Suppressor macrophage treated with lipopolysaccharide for 1 hour (primary cell): ENCODE measurements at places on chromosomes 1 and 21.

GRCh38 chr1:119204961-119205357 is 64.5 kb upstream of the WARS2 start:
- no peak for DNase-seq

DNA sequence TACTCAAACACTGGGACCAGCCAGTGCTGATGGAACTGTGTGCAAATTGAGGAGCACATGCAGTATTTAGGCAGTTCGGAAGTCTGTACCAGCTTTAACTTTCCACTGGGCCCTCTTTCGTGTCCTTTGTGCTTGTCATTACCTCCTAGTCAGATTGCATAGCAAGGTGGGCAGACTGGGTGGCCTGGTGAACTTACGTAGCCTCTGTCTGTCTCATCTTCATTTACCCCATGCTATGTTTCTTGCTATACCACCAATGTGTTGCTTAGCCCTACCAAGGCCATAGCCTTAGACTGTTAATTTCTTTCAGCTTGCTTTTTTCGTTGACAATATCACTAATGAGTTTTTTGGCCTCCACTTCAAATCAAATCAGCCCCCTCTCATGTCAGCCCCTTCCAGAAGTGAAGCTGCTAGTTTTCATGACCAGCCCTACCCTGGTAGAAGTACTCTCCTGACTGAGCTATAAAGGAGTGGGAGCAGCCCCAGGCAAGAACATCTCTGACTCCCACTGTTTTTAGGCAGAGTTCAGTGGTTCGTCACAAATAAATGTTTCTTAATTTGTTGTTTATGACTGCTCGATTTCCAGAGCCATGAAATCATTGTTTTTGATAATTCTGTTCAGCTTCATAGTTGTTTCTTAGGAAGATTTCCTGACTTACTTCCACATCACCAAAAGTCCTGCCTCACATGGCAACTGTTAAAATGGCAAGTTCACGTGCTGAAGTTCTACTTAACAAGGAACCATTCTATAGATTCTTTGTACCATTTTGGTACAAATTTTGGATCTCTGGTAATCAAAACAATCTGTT is 19.3 kb downstream of the PRKACB start:
- no peak for DNase-seq

- no peak for DNase-seq
These were observed 147.2 kb upstream of the ADAMTS5 start for GRCh38 chr21:27114111-27114510.

DNA sequence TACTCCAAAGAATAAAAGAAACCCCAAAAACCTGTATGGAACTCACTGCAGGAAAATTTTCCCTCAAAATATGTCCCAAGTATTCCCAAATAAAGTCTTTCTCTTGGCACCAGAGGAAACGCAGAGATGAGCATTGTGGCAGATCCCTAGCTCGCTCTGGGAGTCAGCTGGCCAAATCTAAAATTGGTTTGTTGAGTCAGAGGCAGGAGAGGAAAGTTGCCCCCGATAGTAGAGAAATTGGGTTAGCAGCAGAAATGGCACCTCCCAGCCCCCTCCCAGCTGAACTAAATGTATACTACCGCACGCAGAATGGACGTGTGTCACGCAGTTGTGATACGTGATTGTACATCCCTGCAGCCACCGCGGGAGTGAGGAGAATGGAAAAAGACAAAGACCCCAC is 39.9 kb upstream of the TARBP1 start:
- no peak for DNase-seq

DNA sequence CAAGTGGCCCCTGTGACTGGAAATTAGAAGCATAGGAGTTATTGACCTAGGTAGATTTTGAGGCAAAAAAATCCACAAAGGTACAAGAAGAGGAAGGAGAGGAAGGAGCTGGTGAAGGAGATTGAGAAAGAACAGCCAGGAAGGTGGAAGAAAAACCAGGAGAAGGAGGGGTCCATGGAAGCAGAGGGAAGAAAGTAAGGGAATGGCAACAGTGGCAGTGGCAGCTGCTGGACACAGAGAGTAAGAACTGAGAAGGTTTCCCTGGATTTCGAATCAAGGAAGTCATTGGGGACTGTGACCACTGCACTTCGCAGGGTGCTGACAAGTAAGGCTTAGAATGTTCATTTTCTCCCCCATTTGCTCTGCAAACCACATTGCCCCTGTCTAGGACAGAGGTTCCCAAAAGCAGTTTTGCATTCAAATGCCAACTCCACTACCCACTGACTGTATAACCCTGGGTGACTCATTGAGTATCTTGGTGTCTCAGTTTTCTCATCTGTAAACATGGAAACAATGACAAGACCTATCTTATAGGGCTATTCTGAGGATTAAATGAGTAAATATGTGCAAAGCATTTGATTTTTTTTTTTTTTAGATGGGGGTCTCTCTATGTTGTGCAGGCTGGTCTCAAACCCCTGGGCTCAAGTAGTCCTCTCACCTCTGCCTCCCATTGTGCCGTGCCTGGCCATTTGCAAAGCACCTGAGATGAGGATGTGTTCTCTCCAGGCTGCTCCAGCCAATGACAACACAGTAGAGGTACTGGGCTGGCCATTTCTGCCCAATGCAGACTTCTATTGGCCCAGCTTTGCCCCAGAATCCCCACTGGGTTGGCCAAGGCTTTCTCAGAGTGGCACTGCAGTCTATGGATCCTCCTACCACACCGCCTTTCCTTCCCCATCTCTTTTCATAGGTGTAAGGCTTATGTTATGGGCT is 9.3 kb upstream of the CAPN2 start:
- peak; percentile 73 for DNase-seq

- DNase-seq, result peak; percentile 83
These were observed 9.5 kb downstream of the MR1 start for GRCh38 chr1:181043025-181043888.

DNA sequence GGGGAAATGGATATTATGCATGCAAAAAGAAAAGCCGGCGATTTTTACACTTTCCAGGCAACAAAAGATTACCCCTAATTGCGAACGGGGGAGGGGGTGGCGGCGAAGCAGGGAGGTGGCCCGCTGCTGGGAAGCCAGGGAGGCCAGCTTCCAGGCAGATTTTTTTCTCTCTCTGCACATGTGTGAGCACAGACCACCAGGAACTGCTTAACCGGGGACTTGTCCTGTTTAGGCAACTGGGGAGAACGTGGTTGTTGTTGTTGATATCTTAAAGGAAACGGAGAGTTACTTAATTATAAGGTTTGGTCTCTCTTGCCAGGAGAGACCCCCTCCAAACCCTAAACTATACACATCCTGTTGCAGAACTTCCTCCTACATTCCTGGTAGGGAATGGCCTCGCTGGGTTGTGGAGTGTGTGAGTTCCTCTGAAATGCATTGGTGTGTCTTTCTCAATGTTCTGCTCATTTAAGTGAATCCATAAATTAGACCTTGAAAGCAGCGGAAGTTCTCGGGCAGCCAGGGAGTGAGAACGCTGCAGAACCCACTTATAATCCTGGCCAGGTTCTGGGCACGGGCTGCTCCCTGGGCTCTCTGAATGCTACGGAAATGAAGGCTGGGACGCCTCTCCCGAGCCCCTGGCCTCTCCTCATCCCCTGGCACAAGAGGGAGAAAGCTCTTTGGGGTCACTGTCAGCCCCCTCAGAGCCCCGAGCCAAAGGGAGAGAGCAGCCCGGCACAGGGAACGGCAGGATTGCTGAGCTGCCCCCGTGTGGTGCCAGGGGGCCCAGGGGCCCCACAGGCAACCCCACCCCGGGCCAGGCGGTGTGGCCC is 250.0 kb downstream of the FOXD2 start:
- no peak for DNase-seq

- peak; percentile 96 for DNase-seq
These were observed 24.1 kb upstream of the ALDH4A1 start for GRCh38 chr1:18926315-18927081.

DNA sequence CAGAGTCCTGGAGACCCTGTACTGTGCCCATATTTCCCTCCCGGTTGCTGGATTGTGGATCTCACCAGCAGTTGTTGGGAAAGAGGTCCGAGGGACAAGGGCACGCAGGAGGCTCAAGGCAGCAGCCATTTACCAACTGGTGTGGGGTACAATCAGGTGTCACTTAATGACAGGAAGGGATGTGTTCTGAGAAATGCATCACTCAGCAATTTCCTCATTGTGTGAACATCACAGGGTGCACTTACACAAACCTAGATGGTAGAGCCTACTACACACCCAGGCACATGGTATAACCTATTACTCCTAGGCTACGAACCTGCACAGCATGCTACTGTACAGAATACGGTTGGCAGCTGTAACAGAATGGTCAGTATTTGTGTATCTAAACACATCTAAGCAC is 20.7 kb downstream of the SLC44A3 start:
- DNase-seq, result no peak

DNA sequence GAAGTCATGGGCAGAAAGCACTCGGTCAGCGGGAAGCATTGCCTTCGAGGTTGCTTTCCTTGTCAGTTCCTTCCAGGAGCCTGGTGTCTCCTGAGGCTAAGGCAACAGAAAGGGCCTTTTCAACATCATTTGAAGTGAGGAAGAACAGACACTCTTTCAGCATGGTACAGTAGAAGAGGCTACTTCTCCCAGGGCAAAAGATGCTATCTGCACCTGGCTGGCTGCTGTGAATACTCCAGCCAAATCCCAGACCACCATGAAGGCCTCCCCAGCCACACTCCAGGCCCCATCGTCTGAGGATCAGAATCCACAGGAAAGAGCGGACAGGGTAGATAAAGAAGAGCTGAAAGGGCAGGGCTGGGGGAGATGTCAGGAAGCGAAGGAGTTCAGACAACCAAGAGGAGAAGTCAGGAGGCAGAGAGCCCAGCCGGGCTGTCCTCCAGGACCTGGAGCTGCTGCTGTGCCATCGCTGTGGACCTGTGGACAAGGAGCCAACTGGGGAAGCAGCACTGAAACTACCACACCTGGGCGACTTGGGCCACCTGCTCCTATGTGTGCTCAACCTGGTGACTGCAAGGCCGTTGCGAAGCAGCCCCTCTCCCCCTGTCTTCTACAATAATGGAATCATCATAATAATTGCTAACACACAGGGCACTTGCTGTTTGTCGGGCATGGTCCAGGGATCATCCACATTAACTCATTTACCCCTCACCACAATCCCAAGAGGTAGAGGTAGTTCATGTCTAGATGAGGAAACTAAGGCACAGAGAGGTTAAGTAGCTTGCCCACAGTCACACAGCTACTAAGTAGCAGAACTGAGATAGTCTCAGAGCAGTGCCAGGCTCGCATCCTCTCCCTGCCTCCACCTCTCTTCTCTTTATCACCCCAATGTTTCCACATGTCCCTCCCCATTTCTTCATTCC is 88.0 kb upstream of the ZBTB40 start:
- DNase-seq, result no peak

DNA sequence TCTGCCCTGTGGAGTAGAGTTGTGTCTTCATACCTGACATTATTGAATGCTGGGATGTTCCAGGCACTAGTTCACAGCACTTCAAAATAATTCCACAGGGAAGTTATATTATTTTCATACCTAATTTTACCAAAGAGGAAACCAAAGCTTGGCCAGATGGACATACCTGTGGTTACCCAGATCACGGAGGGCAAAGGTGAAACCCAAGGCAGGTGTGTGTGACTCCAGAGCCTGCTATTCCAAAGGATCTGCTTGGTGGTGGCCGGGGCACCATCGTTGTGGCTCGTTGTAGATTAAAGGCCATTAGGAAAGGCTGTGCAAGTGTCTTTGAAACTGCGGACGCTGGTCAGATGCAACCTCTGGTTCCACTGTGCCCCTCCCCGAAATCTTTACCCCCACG is 108.6 kb downstream of the ZBTB18 start:
- no peak for DNase-seq

DNA sequence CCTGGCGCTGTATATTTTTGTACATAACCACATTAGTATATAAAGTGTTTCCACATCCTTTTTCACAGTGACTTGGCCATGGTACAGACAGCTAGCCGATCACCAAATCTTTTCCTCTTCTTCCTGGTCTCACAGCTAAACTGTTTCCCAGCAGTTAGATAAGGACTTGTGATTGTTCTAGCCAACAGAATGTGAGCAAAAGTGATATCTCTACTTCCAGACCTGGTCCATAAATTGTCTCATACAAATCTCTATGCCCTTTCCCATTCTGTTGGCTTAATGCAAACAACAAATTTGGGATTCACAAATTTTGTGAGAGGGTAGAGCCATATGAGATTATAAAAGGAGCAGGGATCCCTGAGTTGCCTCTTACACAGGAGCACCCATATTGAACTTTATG is 19.5 kb downstream of the PAFAH2 start:
- no peak for DNase-seq

GRCh38 chr1:151775894-151776664 is 12.8 kb upstream of the MRPL9 start:
- no peak for DNase-seq

DNA sequence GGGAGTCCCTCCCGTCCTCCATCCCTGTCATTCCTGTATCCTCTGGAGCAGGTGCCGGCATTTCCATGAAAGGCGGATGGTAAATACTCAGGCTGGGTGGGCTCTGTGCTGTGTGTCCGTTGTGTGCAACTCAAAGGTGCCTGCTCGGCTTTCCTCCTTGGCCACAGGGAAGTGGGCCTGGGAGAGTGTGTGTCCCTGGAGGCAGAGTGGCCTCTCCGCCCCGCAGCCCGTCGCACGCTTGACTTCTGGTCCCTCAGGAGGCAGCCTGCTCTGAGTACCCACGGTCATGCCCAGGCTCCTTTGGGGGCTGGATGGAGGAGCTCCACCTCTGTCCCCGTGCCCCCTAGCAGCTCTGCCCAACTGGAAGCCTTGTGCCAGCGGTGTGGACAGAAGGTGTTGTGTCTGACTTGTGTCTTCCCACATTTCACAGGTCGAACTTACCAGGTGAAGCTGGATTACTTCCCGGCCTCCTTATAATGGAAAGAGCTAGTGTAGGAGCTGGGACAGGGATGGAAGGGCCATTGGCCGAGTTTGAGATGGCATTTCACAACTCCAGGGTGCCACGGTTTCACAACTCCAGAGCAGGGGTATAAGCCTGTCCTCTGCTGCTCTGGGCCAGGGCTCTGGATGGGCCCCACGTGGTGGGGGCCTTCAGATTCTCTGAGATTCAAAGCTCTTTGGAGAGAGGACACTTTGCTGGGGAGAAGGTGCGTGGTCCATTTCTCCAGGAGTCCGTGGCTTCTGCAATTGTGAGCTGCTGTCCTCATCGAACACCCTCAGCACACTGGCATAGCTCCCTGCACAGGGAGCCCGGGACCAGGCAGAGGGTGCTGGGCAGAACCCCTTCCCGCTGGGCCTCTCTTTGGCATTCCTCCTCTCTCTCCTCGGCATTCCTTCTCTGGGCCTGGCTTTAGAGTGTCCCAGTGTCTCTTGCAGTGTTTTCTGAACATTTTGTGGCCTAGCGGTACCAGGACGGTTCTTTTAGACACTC is 152.7 kb upstream of the COL6A1 start:
- DNase-seq, result no peak

GRCh38 chr1:28195780-28196179 is 19.3 kb upstream of the PTAFR start:
- DNase-seq, result no peak

- no peak for DNase-seq
These were observed 347.4 kb upstream of the B3GALT2 start for GRCh38 chr1:193533853-193534252.

GRCh38 chr1:186325239-186325638 is 49.8 kb downstream of the TPR start:
- DNase-seq, result peak; percentile 3
